ENCODE measurements at places on chromosomes 11 and 22.

GRCh38 chr11:74683941-74684481 is 47.2 kb downstream of the CHRDL2 start:
- DNase-seq: no peak

DNA sequence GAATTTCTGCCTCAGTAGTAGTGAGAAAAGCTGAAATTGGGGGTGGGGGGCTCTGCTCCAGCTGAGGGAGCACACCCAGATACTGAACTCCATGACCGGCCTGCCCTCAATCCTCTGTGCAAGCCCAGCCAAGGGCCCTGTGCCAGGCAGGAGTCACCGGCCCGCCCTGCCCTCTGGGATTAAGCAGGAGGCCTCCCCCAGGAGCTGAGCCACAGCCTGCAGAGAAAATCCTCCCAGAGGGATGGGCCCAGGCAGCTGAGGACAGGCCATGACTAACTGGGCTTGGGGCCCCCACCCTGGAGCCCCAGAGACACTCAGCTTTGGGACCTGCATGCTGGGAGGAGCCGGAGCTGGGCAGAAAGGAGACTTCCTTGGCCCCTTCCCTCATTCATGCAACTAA is 48.8 kb downstream of the MN1 start:
- no peak for DNase-seq

GRCh38 chr11:32820497-32820896 is 9.2 kb upstream of the PRRG4 start:
- no peak for DNase-seq

- DNase-seq: no peak
These were observed 86.1 kb downstream of the GRM5 start for GRCh38 chr11:88979641-88980040.

DNA sequence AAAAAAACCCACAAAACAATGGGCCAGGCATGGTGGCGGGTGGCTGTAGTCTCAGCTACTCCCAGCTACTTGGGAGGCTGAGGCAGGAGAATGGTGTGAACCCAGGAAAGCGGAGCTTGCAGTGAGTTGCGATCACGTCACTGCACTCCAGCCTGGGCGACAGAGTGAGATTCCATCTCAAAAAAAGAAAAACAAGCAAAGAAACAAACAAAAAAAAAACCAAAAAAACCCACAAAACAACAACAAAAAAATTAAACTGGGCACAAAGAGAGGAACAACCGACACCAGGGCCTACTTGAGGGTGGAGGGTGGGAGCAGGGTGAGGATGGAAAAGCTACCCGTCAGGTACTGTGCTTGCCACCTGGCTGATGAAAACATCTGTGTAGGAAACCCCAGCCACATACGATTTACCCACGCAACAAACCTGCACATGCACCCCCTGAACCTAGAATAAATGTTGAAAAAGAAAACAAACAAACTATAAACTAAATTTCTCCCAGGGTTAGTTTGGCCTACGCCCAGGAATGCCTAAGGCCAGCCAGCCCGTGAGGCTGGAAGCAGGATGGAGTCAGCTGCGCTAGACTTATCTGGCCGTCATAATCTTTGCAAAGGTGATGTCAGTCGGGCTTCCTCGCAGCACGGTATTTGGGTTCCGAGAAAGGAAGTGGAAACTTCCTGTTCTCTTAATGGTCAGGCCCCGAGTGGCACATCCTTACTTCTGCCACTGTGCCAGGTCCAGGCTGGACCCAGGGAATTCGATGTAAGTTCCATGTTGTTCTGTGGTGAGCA is 21.9 kb upstream of the CYB5R3 start:
- no peak for DNase-seq

GRCh38 chr11:2453436-2453835 is 8.6 kb downstream of the KCNQ1 start:
- no peak for DNase-seq

- no peak for DNase-seq
These were observed 127.6 kb upstream of the TEAD1 start for GRCh38 chr11:12546660-12547059.

DNA sequence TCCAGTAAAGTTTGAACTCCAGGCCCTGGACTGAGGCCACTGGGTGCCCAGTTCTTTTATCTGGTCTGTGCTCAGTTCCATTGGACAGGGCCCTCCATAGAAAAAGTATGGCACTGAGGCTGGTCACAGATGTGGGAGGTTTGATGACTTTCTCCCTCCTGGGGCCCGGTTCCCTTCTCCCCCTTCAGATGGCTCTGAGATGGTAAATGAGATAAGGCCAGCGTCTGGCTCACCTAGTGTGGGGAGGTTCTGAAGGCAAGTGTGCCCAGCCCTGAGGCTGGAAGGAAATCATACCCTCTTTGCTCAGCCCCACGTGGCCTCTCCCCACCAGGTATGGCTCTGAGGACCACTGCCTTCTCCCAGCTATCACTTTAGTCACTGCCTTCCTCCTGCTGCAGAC is 1.5 kb upstream of the CLDN5 start:
- no peak for DNase-seq

Measured in vagina (tissue), 2 donors.